ENCODE measurements at places on chromosomes 2 and 18.

GRCh38 chr2:119550346-119550745 is 6.1 kb downstream of the CFAP221 start:
- DNase-seq = no peak

DNA sequence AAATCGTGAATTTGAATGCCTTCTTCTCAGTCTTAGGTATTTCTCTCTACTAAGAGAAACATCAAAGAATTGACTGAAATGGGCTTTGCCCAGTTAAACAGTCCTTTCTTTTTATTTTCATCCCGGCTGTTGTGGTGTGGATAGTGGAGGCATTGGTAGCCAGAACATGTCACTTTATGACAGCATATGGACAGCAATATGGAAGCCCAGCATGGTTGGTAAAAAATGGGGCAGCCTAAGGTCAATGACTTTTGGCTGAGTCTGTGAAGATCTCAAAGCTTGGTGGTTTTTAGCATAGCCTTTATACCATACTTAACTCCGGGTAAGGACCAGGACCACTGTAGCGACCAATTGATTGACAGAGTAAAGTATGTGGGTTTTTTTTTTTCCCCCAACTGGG is 3.2 kb downstream of the CERS6 start:
- DNase-seq = no peak

GRCh38 chr2:164898475-164898874 is 56.9 kb downstream of the SLC38A11 start:
- no peak for DNase-seq

- no peak for DNase-seq
Measured at GRCh38 chr2:135985826-135986393, 484 bp upstream of the DARS1 start.

DNA sequence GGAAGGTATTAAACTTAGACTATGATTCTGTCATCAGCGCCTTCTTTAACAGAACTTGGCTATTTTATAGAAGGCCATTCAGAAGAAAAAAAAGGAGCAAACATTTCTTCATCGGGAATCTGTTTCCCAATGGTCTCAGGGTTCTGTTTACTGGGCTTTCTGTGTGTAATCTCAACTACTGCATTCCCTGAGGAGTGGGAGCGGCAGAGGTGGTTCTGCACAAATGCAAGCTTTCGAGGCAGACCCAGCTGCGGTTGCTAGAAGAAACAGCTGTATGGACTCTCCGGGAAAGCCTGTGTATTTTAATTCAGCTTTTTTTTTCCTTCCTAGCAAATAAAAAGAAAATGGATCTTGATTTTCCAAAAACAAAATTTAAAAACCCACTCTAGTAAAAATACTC is 250.7 kb downstream of the NAPG start:
- no peak for DNase-seq

- no peak for DNase-seq
Measured at GRCh38 chr2:225841314-225841713, 441.8 kb downstream of the NYAP2 start.

DNA sequence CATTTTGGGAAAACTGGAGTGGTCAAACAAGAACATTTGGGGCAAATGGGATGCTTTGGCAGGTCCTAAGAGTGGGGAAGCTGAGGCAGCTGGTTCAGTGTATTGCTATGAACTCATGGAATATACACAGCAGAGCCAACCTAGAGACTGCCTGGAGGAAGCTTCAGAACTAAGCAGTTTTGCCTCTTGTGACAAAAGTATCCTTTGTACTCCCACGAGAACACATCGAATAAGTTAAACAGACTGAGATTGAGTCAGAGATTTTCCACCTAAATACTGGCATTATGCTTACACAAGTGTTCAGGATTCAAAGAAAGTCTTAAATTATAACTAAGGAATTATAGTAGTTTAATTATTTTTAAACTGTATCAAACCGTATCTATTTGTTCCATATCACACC is 5.2 kb upstream of the ARMC9 start:
- no peak for DNase-seq

Data from GM04504 (cell line).